ENCODE measurements at places on chromosomes 5 and 9. TPM values are rescaled to one million over a fixed set of nuclear protein-coding genes. Genes with fewer than 3 reads are reported as not detected.
A peak's percentile ranks its signal among the peaks of the same experiment; 100 is the strongest.

GRCh38 chr9:130824643-130825350, 10.3 kb upstream of the ABL1 start:
- peak; percentile 58 for DNase-seq

DNA sequence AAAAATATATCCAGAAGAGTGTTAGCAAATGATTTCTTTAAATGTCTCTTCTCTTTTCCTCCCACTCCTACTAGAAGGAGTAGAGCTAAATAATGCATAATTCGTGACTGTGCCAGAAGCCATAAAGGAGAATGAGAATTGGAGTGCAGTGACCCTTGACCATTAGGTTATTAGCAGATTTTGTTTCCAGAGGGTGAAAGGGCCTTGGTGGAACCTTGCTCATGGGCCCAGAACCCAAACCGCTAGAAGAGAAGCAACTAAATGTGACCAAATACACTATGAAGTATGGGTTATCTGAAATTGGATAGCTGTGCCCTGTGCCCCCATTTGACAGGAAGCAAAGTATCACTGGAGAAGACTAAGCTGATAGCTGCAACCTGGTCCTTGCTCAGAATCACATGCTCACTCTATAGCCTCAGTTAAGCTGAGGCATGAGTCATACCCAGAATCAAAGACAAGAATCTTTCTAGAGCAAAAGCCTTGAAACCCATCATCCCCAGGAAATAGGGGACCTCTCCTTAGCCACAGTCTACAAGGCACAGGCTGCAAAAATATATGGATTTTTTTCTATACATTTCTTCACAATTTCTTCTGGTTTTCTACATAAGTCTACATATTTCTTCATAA, 36.3 kb downstream of the CAPSL start:
- peak; percentile 17 for DNase-seq

GRCh38 chr5:57650360-57651069, 167.9 kb upstream of the ACTBL2 start:
- DNase-seq, result peak; percentile 54

- no peak for DNase-seq
These were observed 83.6 kb downstream of the SMC2 start for GRCh38 chr9:104177676-104178075.

DNA sequence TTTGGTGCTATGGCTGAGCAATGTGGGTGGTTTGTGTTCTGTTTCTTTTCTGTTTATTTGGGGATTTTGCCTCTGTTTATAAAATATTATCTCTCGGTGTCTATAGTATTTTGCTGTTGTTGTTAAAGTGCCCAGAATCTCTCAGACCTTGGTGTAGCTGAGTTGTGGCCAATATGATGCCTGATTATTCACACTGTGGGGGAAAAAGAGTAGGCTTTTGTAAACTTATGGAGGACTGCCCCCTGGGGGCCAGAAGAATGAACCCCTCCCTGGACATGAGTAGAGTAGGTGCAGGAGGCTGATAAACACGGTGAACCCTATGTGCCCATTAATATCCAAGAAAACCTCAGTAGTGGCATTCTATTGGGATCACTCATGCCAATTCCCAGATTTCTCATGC, 49.0 kb upstream of the DPYSL3 start:
- DNase-seq, result peak; percentile 79

DNA sequence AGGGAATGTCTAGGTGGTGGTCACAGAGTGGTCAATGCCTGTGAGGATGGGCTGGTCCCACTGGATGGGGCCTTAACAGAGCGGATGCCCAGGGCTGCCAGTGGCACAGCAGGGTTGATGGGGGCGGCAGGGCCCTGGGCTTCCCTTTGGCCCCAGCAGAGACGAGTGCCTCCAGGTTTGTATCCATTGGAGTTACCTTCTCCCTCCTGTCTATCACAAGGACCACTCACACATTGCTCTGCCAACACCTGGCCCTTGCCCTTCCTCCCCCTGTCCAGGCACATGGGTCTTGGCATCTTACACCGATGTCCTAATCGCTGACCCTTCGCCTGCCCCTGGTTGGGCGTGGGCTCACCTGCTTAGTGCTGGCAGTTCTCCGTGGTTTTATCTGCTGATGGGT, 26.2 kb upstream of the IRX4 start:
- DNase-seq, result no peak

DNA sequence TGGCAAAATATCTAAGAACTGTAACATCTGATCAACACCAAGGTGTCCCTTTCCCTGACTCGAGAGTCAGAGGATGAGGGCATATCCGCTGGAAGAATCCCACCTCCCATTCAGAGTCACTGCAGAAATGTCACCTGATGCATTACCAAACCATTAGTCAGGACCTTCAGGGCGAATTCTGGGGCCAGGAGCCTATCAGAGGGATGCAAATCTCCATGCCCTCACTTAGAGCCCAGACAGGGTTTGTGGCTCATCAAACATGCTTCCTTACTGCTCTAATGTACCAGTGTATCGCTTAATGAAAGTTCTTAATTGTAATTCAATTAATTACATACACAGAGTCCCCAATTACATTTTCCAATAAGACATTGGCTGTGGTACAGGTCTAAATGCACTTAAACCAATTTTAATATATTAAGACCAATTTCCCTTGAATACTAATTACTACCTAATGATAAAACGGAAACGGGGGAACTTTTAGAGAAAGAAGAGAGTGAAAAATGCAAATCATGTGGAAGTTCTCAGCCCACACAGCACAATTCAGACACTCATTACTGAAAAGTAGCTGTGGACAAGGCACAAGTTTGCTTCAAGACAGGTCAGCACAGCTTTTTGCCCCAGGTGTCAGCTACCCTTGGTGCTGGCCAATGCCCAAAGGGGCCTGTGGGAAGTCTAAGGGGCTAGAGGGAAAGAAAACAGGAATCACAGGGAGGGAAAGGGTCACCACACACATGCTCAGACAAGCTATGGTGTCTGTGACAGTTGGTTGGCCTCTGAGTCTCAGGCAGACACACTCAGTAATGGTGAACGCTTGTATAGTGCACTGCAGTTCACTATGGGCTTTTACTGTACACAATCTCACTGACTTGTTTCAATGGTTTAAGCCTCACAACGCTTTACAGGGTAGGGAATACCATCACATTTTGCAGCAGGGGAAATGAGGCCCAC, 211.6 kb downstream of the MAPKAP1 start:
- DNase-seq, result peak; percentile 71

- no peak for DNase-seq
These were observed 615.5 kb upstream of the NUDT12 start for GRCh38 chr5:104178066-104178465.

DNA sequence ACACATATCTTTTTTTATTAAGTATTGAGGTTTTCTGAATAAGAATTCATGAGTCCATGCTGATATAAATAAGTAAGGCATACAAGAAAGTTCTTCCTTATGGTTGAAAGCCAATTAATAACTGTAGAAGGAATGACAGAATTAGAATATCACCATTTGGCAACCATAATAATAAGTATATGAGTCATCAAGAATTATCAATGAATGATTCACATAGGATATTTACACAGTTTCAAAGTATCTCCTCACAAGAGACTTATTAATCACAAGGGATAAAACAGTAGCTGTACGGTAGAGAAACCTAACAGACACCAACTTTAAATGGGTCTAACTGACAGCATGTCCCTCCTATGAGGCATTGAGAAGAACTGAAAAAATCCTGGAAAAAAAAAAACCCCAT, 161.6 kb downstream of the NR3C1 start:
- DNase-seq, result no peak

ASPN gene
- not detected for total RNA-seq

PTGR1 gene
- 166 TPM for total RNA-seq

Measured in Daoy (cell line).